ENCODE measurements at places on chromosomes 1 and 21. TPM values are rescaled to one million over a fixed set of nuclear protein-coding genes. Genes with fewer than 3 reads are reported as not detected.
A peak's percentile ranks its signal among the peaks of the same experiment; 100 is the strongest.

- DNase-seq: peak; percentile 67
Observed at GRCh38 chr1:109091078-109091838, 694 bp downstream of the TMEM167B start.

- DNase-seq: no peak
Observed at GRCh38 chr1:43059640-43060574, 101.2 kb upstream of the SLC2A1 start.

- no peak for DNase-seq
Observed at GRCh38 chr1:66917476-66917875, 7.2 kb downstream of the DNAI4 start.

DNA sequence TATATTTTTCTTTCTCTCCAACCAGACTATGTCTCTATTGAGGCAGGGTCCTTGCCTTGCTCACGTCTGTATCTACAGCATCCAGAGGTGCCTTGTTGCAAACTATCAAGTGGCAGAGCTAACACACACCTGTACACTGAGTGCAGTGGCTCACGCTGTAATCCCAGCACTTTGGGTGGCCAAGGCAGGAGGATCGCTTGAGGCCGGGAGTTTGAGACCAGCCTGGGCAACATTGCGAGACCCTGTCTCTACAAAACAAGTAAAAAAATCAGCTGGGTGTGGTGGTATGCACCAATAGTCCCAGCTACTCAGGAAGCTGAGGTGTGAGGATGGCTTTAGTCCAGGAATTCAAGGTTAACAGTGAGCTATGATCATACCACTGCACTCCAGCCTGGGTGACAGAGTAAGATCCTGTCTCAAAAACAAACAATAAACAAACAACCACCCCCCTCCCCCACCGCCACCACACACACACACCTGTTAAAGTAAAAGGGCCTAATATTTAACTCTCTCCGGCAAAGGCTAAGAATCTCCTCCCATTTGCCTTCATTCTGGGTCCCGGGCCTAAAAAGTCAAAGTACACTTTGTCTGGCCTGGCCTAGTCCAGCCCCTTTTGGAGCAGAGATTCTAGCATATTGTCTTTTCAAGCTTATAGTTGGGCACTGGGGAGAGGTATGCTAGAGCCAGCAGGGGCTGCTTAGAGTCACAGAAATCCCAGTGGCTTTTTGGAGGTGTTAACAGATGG lies 9.5 kb upstream of the SLFNL1 start:
- no peak for DNase-seq

TINAGL1 gene
- not detected for polyA plus RNA-seq

DNA sequence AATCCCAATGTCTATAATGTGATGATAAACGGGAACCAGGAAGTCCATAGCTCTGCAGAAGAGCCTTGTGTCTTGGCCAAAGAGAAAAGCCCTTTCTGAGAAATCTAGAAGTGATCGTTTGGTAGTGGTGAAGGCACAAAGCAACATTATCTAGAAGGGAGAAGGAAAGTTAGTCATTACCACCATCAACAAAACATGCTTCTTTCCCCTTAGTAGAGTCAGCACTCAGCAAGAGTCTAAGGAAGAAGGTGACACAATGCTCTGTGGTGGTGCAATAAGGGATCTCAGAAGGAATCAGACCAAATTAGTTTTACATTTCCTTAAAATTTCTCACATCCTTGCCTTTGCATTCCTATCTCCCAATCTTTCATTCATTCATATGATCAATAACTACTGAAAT lies 134.4 kb upstream of the PRDX6 start:
- no peak for DNase-seq

- no peak for DNase-seq
Observed at GRCh38 chr1:206510371-206510770, 3.0 kb downstream of the RASSF5 start.

GRCh38 chr1:41724926-41725325 lies 193.8 kb downstream of the HIVEP3 start:
- DNase-seq: no peak

HTR1D gene
- polyA plus RNA-seq: 0.39 TPM
